Heart left ventricle (tissue), 16 donors: ENCODE measurements at places on chromosomes 12 and 14. TPM values are rescaled to one million over a fixed set of nuclear protein-coding genes. Genes with fewer than 3 reads are reported as not detected.

- H3K4me1 ChIP-seq: peaks cover 11% of the 10 kb centered on the region
- no peak overlapping the region for H3K4me3 ChIP-seq
- H3K27me3 ChIP-seq: no peaks in the 10 kb centered on the region
- DNase-seq: no peak
Observed at GRCh38 chr14:52283099-52283498, 15.6 kb downstream of the PTGDR start.

GRCh38 chr14:39015360-39015961, 87.6 kb downstream of the SEC23A start:
- H3K4me3 ChIP-seq: no peak overlapping the region
- no peaks in the 10 kb centered on the region for H3K27me3 ChIP-seq
- H3K36me3 ChIP-seq: no peaks in the 10 kb centered on the region
- no peaks in the 10 kb centered on the region for H3K4me1 ChIP-seq
- DNase-seq: peak; percentile 16
- no peak overlapping the region for H3K27ac ChIP-seq

DNA sequence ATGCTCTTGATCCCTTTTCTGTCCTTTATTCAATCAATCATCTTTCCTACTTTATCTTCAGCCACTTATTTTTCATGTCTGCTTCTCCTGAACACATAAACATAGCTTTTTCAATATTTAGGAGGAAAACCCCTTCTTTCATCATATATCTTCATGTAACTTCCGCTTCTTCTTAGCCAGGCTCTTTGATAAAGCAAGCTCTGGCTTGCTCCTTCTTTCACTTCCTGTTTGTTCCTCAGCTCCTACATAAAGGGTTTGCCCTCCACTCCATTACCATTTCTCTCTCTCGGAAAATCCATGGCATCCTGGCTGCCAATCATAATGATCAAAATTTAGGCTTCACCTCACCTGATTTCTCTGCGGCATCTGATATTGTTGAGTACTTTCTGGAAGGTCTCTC, 33.7 kb upstream of the HELB start:
- H3K36me3 ChIP-seq: no peaks in the 10 kb centered on the region
- no peak overlapping the region for H3K4me3 ChIP-seq
- H3K4me1 ChIP-seq: no peaks in the 10 kb centered on the region
- H3K27ac ChIP-seq: no peak overlapping the region
- no peaks in the 10 kb centered on the region for H3K27me3 ChIP-seq
- DNase-seq: no peak

- no peaks in the 10 kb centered on the region for H3K27me3 ChIP-seq
- no peak for DNase-seq
- H3K4me3 ChIP-seq: no peak overlapping the region
- peaks cover 7% of the 10 kb centered on the region for H3K4me1 ChIP-seq
- H3K36me3 ChIP-seq: no peaks in the 10 kb centered on the region
Observed at GRCh38 chr14:73944432-73945158, 5.3 kb downstream of the FAM161B start.

- no peaks in the 10 kb centered on the region for H3K36me3 ChIP-seq
- no peak overlapping the region for H3K4me3 ChIP-seq
- no peak for DNase-seq
- no peaks in the 10 kb centered on the region for H3K4me1 ChIP-seq
- H3K27me3 ChIP-seq: no peaks in the 10 kb centered on the region
Observed at GRCh38 chr12:44640427-44641190, 235.5 kb downstream of the NELL2 start.

- peak overlapping the region; percentile 84 for H3K27ac ChIP-seq
- no peak for DNase-seq
- peaks cover 16% of the 10 kb centered on the region for H3K4me1 ChIP-seq
- peak overlapping the region; percentile 78 for H3K4me3 ChIP-seq
Observed at GRCh38 chr12:132144810-132145168, 532 bp downstream of the NOC4L start.

DNA sequence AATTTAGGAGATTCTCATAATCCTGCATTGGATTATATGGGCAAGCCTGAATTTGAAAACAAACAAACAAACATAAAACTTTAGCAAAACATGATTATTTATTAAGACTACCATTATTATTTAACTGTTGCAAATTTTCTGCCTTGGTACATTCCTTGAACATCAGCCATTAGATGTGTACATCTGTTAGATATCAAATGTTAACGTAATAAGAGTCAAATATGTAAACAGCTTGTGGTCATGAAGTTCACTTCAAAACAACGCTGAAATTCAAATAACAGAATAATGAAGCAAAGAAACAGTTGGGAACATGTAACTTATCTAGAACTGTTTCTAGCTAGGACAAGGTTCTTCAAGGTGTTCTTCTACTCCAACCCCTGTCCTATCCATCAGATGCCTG, 14.3 kb upstream of the TMX1 start:
- no peaks in the 10 kb centered on the region for H3K36me3 ChIP-seq
- H3K27me3 ChIP-seq: no peaks in the 10 kb centered on the region
- no peak overlapping the region for H3K27ac ChIP-seq
- no peak overlapping the region for H3K4me3 ChIP-seq

- no peaks in the 10 kb centered on the region for H3K4me1 ChIP-seq
- no peaks in the 10 kb centered on the region for H3K36me3 ChIP-seq
- H3K27me3 ChIP-seq: no peaks in the 10 kb centered on the region
- no peak overlapping the region for H3K27ac ChIP-seq
- DNase-seq: no peak
- no peak overlapping the region for H3K4me3 ChIP-seq
Observed at GRCh38 chr14:58876608-58877007, 238.8 kb downstream of the DACT1 start.

DNA sequence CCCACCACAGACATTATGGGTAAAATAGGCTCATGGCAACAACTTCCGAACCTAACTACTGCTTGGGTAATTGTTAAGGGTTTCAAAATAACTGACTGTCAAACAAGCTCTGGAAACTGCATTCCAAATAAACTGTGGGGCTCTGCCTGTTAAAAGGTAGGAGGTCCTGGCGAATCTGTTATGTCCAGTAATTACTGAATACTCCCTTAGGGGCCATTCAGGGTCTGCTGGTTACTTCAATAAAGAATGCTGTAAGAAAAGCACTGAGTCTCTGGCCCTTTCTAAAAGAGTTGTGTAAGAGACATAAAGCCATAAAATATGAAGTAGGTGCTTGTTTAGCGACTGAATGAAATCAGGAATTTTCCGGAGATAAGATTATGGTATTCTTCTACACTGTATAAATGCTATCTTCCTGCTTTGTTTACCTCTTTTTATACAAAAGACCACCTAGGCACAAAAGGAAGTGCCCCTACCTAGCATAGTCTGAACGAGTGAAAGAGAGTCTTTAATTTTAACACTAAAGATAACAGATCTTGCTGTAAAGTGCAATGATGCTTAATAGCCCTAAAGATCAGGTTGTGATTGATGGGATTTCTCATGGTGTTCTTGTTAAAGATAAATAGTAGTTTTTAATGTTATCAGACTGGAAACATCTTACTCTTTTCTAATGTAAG, 127.8 kb downstream of the FBXL14 start:
- no peak overlapping the region for H3K4me3 ChIP-seq
- H3K27me3 ChIP-seq: no peaks in the 10 kb centered on the region
- no peak overlapping the region for H3K27ac ChIP-seq
- peaks cover 3% of the 10 kb centered on the region for H3K36me3 ChIP-seq
- H3K4me1 ChIP-seq: peaks cover 13% of the 10 kb centered on the region

DNA sequence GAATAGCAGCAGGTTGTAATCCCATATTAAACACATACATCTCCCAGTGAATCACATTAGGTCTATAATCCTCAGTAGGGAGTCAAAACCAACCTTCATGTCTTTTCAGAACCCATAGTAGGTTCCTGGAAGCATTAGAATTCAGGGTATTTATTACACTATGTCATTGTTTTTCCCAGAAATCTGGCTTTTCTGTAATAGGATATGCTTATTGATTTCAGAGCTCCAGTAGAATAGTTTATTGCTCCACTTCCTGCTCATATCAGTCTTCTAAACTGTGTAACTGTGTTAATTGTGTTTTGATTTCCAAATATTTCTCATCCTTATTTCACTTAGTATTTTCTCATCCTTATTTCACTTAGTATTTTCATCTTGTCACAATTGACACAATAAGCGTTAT, 268.0 kb downstream of the CCDC59 start:
- no peak overlapping the region for H3K27ac ChIP-seq
- H3K4me1 ChIP-seq: no peaks in the 10 kb centered on the region
- H3K27me3 ChIP-seq: no peaks in the 10 kb centered on the region
- no peaks in the 10 kb centered on the region for H3K36me3 ChIP-seq

GRCh38 chr12:16150276-16150675, 127.2 kb downstream of the SLC15A5 start:
- DNase-seq: no peak
- H3K36me3 ChIP-seq: no peaks in the 10 kb centered on the region
- no peaks in the 10 kb centered on the region for H3K27me3 ChIP-seq
- H3K4me1 ChIP-seq: no peaks in the 10 kb centered on the region

DNA sequence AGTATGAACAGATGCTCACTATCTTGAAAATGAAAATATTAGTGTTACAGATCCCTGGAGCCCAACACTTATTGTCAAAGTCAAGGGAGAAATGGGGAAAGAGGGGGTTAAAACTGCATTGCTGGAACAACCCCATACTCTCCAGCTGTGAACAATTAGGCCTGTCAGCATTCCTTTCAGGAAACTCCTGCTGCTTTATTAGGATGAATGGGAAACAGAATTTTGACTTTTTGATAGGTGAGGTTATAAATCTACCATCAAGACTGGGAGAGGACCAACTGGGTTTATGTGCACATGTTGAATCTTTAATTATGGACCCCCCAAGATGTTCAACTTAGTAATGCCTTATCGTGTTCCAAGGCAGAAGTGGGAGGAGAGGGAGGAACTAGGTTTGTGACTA, 85.0 kb downstream of the TMTC1 start:
- no peaks in the 10 kb centered on the region for H3K27me3 ChIP-seq
- no peak for DNase-seq
- no peak overlapping the region for H3K4me3 ChIP-seq

DNA sequence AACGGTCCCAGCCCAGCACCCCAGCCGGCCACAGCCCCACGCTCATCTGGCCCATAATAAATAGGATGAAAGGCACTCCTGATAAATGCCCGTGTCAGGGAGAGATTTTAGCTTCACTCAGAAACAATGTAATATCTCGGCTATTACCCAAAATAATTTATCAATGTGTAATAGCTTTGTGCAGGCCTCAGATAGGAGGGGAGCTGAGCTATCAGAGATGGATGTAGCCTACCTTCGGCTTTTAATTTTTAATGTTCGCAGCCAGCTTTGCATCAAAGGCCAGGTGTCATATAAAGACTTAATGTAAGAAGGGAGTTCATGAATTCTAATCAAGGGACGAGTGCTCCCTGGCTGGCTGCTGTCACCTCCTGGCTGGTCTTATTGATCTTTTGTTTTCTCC, 171.9 kb downstream of the ESRRB start:
- H3K4me1 ChIP-seq: no peaks in the 10 kb centered on the region
- H3K4me3 ChIP-seq: no peak overlapping the region
- no peak for DNase-seq
- H3K36me3 ChIP-seq: no peaks in the 10 kb centered on the region

DNA sequence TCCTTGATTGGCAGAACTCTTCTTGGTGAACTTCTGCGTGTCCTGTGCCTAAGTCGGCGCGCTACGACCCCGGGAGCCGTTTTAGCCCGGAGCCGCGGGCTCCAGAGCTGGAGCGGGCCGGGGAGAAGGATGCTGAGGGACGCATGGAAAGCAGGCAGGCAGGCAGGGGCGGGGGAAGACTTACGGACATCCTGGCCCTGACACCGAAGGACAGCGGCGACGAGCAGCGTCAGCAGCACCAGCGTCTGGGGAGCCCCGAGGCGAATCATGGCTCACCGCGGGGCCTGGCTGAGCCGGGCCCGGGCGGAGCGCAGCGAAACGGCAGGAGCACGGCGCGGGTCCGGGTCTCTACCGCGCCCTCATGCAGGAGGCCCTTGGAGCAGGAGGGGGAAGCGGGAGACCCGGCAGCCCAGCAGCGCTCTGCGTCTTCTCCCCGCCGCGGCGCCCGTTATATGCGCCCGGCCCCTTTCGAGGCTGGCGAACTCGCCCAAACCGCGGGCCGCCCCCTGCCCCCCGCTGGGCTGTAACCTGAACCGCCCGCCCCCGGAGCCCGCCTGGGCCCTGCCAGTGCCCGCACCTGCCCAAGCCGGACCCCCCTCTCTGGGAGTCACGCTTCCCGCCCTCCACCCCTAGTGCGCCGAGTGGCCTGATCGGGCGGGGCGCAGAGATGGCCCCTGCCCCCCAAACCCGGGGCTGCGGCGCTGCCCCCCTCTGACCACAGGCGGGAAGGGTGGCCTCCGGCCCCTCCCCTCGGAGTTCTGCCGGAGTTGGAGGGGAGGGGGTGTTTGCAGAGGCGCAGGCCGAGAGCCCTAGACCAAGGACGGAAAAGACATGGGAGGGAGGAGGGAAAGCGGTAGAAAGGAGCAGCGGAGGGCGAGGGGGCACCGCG, at the start of gene COL2A1:
COL2A1 (minus strand) TSS at position 424 of the 889 bp plus-strand sequence; CDS start at position 269, 155 bp downstream.
- no peaks in the 10 kb centered on the region for H3K36me3 ChIP-seq
- peaks cover 41% of the 10 kb centered on the region for H3K4me1 ChIP-seq
- no peak within 1 kb of the TSS for H3K27ac ChIP-seq
- no peak for DNase-seq
- peak within 1 kb of the TSS; percentile 39 for H3K4me3 ChIP-seq
- peaks cover 87% of the 10 kb centered on the region for H3K27me3 ChIP-seq

DNA sequence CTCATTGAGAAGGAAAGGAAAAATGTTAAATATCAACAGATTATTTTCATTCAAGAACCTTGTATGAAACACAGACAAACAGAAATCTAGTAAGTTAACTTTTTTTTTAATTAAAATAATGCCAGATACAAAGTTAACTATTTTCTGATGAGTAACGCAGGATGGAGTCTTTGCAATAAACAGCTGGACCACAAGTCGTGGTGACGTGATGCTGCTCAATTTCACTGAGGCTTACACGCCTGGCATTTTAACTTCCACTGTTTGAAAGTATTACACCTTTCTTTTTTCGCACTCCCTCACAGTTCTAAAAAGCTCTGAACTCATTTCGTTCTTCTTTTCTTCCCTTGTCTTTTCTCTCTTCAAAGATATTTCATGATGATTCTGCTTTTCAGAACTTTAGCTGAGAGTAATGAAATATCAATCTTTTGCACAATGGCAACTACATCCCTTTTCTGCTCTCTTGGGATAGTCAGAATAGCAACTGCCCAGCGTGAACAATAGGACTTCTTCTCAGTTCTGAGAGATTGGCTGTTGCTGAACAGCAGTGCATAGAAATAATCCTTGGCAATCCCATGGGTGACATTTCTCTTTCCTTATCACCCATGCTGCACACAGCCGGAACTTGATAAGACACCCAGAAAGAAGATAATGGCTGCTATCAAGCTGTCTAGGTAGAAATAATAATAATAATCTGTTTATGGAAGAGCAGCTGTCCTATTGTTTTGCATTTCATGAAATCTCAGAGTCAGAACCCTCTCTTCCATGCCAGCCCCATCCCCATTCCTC, 160.5 kb downstream of the BTG1 start:
- H3K4me3 ChIP-seq: no peak overlapping the region
- DNase-seq: no peak
- H3K36me3 ChIP-seq: no peaks in the 10 kb centered on the region
- peaks cover 26% of the 10 kb centered on the region for H3K4me1 ChIP-seq
- H3K27ac ChIP-seq: no peak overlapping the region

GRCh38 chr12:96995861-96996260, 88.8 kb downstream of the NEDD1 start:
- H3K27ac ChIP-seq: no peak overlapping the region
- H3K36me3 ChIP-seq: no peaks in the 10 kb centered on the region
- H3K4me1 ChIP-seq: no peaks in the 10 kb centered on the region
- peaks cover 34% of the 10 kb centered on the region for H3K27me3 ChIP-seq

The ANO6 gene
- 46.7 TPM for total RNA-seq

The TTC9 gene
- total RNA-seq: 3.0 TPM

The INHBE gene
- total RNA-seq: not detected

The MYF6 gene
- total RNA-seq: not detected

The TAS2R9 gene
- not detected for total RNA-seq

The FAM186B gene
- 0.35 TPM for total RNA-seq

The TOMM20L gene
- not detected for total RNA-seq

The TMEM30B gene
- total RNA-seq: 2.4 TPM

The TBX3 gene
- total RNA-seq: 11.9 TPM

The GTF2H3 gene
- 12.9 TPM for total RNA-seq

The CTSG gene
- 2.9 TPM for total RNA-seq

The DGKA gene
- total RNA-seq: 5.3 TPM

The SERPINA1 gene
- 53.4 TPM for total RNA-seq

The TEX22 gene
- total RNA-seq: 1.8 TPM
